ENCODE measurements at places on chromosomes 7 and 10.

DNA sequence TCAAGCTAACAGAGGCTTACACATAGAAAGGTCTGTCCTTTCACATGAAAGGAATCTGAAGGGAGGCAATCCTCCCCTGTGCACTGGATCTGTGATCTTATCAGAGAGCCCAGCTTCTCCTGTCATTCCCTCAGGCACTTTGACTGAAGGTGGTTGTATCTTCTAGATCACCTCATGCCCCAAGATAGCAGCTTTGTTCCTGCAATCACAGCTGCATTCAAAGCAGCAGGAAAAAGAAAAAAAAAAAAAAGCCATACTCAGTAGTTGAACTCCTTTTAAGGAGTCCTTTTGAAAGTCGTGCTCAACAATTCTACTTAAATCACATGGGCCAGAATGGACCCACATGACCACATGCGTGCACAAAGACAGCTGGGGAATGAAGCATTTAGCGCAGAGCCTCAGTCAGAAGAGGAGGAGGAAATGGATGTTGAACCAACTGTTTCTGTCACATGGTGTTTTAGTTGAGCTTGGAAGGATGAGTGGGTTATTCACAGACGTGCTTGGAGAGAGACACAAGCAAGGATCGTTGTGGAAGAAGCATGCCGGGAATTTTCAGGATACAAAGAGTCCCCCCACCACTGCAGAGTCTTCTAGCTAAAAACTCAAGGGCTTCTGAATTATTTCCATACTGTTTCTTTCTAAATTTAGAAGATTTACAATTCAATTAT is 13.0 kb upstream of the PFKP start:
- no peak for DNase-seq

- DNase-seq, result no peak
Observed at GRCh38 chr7:135714534-135715009, 13.4 kb downstream of the SLC13A4 start.

GRCh38 chr7:117202511-117202910 is 120.3 kb downstream of the WNT2 start:
- DNase-seq, result no peak

GRCh38 chr7:61576-62360 is 130.6 kb upstream of the FAM20C start:
- no peak for DNase-seq

DNA sequence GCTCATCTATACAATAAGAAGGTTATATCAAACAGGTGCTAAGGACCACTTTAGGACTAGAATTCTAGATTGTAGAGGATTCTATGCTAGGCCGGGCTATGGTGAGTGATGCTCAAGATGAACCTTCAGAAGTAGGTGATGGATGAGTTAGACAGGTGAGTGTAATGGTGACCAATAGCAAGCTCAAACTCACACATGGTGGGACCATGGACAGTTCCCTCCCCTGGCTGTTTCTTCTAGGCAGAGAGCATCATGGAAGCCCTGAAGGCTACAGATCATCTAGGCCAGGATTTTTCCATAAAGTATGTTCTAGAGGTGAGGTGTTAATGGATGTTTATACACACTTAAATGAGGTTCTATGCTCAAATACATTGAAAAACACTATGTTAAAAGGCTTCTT is 162.2 kb upstream of the WDR11 start:
- DNase-seq, result no peak

GRCh38 chr7:131843898-131844331 is 287.5 kb upstream of the PODXL start:
- DNase-seq, result no peak

DNA sequence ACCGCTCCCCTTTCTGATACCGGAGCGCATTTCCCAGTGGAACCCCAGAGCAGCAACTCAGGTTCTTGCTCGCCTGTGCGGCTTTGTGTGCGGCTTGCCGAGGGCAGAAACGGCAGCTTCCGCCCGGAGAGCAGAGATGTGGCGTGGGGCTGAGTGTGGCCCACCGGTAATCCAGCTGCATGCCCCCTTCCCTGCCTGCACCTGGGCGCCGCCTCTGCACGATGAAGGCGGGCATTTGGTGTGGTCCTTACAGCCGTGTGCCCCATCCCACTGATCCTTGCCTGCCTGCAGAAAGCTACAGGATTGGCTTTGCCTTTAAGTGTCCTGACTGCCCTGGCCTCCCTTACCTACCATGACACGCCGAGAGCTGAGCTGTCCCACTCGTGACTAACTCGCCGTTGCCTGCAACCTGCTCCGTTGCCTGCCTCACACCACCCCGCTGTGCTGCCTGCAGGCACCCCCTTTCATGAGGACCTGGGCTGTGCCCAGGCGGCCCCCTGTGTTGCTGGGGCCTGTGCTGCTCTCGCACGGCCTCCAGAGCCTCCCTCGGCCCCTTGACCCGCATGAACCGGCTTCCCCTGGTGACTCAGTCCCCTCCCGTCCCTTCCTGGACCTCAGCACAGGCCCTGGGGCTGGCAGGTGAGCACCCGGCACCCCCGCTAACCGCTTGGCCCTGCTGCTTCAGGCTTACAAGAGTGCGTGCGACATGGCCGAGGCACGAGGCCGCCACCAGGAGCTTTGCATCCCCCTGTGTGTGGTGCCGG is 48.0 kb downstream of the PITRM1 start:
- DNase-seq, result no peak

- DNase-seq, result no peak
Observed at GRCh38 chr7:130853503-130854279, 119.7 kb upstream of the KLF14 start.

DNA sequence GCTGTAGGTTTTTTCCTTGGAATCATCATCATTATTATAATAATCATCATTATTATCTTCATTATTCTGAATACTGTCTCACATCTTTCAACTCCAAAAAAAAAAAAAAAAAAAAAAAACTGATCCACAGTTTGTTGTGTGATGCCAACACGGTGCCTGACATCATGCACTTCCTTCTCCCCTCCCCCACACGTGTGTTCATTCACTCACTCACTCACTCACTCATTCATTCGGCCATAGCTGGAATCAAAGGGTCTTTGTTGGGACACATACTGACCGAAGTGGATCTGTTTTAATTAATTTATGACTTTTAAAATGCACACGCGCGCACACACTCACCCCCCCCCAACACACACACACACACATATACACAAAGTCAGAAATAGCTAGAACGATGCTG is 177.8 kb downstream of the PIP4K2A start:
- DNase-seq, result no peak

GRCh38 chr7:67620216-67620933 is 623.7 kb downstream of the TYW1 start:
- no peak for DNase-seq

DNA sequence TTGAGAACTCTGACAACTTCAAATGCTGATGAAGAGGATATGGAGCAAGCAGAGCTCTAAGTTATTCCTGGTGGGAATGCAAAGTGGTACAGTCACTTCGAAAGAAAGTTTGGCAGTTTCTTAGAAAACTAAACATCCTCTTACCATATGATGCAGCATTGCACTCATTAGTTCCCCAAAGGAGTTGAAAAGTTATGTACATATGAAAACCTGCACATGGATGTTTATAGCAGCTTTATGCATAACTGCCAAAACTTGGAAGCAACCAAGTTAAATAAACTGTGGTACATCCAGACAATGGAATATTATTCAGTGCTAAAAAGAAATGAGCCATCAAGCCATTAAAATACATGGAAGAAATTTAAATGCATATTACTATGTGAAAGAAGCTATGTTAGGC is 779.3 kb upstream of the COBL start:
- no peak for DNase-seq

DNA sequence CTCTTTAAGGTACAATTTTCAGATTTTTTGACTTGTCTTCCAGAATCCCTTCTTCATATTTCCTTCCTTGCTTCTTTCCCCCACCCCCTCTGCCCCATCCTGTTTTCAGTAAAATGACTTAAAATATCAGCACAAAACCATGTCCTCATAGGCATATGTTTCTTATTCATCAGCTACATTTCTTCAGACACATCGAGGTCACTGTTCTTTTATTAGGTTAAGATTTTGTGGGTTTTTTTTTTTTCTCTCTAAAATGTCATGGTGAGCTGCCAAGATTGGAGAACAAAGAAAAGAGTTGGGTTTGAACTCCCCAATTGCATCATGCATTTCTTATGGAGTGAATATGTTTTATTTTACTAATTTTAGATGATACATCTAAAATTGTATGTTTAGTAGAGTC is 35.8 kb downstream of the LAMB4 start:
- DNase-seq, result no peak

DNA sequence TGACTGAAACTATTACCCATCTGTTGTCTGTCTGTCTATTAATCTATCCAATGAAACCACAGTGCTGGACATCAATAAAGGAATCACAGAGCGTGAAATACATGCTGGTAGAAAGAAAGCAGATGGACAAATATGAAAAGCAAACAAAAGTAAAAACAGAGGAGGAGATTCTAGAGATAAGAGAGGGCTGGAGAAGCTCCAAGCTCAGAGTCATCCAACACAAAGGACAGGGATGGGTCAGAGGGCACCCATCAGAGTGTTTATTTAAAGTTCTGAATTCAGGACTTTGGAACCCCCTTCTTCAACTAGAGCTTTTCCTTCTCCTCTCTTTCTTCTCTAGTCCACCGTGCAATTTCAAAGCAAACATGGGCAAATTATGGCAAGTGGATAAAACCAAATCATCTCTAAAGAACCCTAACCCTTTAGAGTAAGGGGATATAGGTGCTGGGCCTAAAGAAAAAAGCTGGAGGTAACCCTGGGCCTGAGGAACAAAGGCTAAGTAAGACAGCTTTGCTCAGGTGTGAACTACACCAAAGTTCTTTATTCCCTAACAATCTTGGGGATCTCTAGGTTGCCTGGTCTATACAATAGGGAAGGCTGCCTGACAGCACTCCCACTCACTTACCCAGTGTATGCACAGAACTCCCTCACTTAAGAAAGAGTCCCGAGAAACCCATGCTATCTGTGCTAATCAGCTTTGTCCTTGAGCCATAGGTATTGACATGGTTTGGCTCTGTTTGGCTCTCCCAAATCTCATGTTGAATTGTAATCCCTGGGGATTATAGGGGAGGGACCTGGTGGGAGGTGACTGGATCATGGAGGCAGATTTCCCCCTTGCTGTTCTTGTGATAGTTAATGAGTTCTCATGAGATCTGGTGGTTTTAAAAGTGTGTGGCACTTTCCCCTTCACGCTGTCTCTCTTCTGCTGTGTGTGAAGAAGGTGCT is 97.0 kb downstream of the BAMBI start:
- peak; percentile 75 for DNase-seq

GRCh38 chr7:159015454-159016410 is 128.9 kb downstream of the VIPR2 start:
- DNase-seq, result no peak

DNA sequence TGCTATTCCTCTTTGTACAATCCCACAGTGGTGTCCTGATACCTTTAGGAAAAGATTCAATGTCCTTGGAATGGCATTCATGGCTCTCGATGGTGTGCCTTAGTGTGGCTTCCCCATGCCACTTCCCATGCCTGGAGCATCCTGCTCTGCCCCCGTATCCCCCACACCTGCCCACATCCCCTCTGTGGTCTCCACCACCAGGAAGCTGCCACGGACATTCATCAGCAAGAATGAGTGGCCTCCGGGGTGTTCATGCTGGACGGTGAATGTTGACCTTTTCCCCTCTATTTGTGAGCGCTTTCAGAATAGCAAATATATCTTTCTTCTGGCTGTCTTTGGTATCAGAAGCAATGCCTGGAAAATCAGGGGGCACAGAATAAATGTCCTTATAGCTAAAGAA is 262.0 kb upstream of the NRP1 start:
- no peak for DNase-seq

DNA sequence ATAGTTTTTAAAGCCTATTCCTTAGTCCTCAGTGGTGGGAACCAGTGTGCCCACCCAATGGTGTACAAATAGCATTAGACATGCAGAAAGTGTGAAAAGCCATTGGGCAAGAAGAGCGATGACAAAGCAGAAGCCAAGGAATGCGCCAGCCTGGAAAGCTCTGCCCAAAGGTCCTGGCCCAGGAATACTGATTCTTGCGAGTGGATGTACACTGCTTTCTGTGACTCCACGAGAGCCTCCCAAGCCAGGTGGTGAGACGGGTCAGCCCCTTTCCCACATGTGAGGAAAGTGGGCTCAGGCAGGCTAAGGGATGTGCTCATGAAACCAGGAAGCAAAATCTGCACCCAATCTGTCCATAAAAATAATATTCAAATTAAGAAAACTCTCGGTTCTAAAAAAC is 106.6 kb downstream of the ADCY1 start:
- no peak for DNase-seq

- DNase-seq, result no peak
Observed at GRCh38 chr7:141016349-141016748, 1.6 kb upstream of the MRPS33 start.

GRCh38 chr7:26862834-26863233 is 1.6 kb downstream of the SKAP2 start:
- no peak for DNase-seq

DNA sequence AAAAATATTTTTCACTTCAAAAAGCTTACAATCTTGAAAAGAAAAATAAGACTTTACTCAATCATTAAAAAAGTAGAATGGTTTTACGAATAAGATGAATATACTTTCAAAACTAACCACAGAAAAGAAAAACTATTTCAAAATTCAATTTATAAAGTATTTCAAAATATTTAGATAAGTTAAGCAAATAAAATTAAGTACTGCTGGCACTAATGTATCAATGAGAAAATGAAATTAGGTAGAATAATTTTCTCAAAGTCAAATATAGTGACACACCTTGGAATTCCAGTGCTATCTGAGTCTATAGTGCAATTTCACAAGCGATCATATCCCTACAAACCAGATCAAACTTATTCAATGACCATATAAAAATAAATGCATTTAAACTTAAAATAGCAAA is 109.8 kb upstream of the SEMA3A start:
- DNase-seq, result no peak

DNA sequence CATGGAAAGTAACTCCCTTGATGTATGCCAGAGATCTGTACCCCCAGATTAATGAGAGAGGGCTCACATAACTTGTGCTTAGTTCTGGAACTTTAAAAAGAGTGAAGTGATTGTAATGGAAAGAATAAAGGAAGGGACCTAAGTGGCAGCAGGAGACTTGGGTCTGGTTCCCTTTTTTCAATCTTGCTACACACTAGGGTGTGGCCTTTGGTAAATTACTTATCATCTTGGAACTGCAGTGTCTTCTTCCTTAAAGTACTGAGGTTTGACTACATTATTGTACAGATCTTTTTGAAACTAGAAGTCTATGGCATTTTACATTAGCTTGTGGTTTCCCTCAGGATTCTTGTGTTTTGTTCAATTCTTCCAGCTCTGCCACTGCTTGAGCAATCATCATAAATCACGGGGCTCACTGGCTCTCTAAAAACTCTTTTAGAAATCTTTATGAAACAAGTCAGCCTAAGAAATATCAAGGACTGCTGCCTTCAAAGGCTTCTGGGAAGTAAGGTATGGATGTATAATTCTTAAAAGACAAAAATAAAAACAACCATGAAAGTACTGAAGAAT is 22.5 kb upstream of the CHRM2 start:
- no peak for DNase-seq

- DNase-seq, result no peak
Observed at GRCh38 chr10:69224862-69225657, 4.9 kb downstream of the HKDC1 start.

DNA sequence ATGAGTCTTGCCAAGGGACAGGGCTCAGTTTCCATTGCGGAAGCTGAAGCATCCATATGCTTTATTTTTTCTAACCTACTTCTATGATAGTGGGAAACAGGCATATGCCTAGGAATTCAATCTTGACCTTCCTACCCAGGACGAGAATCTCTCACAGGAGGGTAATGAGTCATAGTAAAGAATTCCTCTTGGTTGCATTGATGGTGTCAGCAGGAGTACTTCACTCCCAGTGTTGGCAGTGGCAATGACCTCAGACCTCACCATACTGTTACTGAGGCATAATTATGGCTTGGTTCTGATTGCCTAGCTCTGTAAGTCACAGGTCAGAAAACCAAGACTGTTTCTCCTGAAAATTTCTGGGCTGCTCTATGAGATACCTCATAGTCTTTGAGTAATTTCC is 552.9 kb downstream of the ARL4A start:
- DNase-seq, result no peak
